ENCODE measurements at places on chromosomes 3 and 15.
A peak's percentile ranks its signal among the peaks of the same experiment; 100 is the strongest.

DNA sequence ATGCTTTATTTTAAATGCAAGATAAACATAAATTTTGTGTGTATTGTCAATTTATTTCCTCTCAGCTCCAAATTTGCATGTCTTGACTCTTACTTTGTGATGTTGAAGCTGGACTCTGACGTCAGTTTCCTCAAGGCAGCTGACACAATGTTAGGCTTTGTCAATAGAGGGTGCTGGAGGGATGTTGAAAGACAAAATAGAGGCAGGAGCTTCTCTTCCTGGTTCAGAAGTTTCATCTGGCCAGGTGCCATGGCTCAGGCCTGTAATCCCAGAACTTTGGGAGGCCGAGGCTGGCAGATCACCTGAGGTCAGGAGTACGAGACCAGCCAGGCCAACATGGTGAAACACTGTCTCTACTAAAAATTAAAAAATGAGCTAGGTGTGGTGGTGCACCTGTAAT is 408.6 kb downstream of the GBE1 start:
- H3K36me3 ChIP-seq, result no peaks in the 10 kb centered on the region
- no peak for DNase-seq
- no peaks in the 10 kb centered on the region for H3K4me1 ChIP-seq
- H3K27ac ChIP-seq, result no peak overlapping the region

- H3K27me3 ChIP-seq, result no peaks in the 10 kb centered on the region
- H3K4me1 ChIP-seq, result peaks cover 40% of the 10 kb centered on the region
- no peak overlapping the region for H3K27ac ChIP-seq
- no peak overlapping the region for H3K4me3 ChIP-seq
These were observed 47.1 kb upstream of the AKAP13 start for GRCh38 chr15:85333132-85333831.

DNA sequence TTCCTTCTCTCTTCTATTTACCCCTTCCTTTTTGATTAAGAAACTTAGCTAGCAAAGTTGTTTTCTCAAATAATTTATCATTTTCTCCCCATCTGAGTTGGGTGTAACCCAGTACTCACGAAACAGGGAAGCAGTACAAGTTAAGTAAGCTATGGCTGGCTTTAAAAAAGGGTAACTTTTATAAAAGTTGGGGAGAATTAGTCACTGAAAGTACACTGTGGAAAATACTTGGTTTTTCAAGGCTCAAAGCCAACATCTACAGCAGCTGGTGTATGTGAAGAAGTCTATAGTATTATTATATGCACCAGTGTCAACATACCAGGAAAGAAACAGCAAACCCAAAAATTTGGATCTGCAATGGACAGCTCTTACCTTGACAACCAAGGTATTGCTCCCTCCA is 25.5 kb downstream of the CLK3 start:
- H3K27me3 ChIP-seq, result no peaks in the 10 kb centered on the region
- peak overlapping the region; percentile 61 for H3K27ac ChIP-seq
- peaks cover 15% of the 10 kb centered on the region for H3K4me1 ChIP-seq
- peaks cover 3% of the 10 kb centered on the region for H3K36me3 ChIP-seq
- H3K4me3 ChIP-seq, result no peak overlapping the region

DNA sequence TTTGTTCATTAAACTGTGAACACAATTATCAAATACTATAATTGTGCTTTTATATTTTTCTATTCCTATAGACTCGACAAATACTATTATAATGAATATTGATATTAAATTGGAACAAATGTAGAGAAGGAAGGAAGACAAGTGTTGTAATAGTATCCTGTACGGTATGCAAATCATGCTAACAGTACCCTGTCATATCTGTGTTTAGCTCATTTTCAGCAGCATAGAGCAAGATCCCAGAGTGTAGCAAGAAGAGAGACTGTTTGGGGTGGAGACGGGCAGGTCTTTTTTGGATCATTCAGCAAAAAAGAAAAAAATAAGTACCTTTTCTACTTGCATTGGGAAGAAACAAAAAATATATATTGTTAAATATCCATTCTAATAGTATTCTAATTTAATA is 224.1 kb downstream of the TPRG1 start:
- no peak overlapping the region for H3K27ac ChIP-seq
- DNase-seq, result no peak
- H3K27me3 ChIP-seq, result no peaks in the 10 kb centered on the region

GRCh38 chr15:31350771-31351170 is 24.1 kb downstream of the KLF13 start:
- peak overlapping the region; percentile 98 for H3K27ac ChIP-seq
- H3K4me1 ChIP-seq, result peaks cover 99% of the 10 kb centered on the region
- peak overlapping the region; percentile 62 for H3K4me3 ChIP-seq
- peaks cover 71% of the 10 kb centered on the region for H3K36me3 ChIP-seq
- no peak for DNase-seq
